ENCODE measurements at places on chromosomes 2 and 18.

DNA sequence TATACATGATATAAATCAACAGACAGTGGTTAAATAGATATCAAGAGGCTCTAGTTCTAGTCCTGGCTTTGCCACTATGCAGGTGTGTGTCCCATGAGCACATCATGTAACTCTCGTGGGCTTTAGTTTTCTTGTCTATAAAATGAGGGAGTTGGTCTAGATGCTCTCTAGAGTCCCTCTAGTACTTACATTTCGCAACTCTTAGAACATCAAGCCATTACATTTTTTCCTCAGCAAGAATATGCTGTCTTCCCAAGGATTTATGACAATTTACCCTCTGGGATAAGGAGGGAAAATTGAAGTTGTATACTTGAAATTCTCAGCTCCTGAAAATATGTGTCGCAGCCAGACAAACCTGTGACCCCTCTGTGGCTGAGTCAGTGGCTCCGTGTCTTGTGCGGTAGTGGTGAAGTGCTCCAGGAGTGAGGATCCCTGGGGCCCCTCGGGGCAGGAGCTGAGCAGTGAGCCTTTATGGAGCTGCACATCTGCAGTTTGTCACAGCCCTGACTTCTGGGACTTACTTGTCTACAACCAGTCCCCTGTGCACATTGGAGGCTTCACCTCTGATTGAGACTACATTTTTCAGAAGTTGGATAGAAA is 6.8 kb downstream of the PKP4 start:
- no peak for DNase-seq

- no peak for DNase-seq
Measured at GRCh38 chr2:102929721-102930120, 167.9 kb downstream of the TMEM182 start.

- no peak for DNase-seq
Measured at GRCh38 chr18:79545736-79546171, 133.8 kb upstream of the CTDP1 start.

DNA sequence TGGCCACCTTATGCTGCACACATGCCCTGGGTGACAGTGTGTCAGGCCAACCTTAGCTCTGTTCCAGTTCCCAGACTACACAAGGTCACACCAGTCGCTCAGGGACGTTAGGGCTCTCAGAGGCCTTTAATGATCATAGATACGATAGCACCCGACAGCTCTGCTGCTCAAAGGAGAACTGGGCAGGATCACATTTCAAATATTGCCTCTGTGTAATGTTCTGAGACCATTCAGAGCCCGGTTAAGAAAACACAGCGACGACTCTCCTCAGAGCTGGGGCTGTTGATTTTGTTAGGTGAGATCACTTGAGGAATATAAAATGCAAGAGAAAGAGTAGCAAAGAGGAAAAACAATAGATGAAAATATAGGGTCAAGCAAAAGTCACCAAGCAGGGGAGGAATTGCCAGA is 166.6 kb upstream of the TANK start:
- no peak for DNase-seq

DNA sequence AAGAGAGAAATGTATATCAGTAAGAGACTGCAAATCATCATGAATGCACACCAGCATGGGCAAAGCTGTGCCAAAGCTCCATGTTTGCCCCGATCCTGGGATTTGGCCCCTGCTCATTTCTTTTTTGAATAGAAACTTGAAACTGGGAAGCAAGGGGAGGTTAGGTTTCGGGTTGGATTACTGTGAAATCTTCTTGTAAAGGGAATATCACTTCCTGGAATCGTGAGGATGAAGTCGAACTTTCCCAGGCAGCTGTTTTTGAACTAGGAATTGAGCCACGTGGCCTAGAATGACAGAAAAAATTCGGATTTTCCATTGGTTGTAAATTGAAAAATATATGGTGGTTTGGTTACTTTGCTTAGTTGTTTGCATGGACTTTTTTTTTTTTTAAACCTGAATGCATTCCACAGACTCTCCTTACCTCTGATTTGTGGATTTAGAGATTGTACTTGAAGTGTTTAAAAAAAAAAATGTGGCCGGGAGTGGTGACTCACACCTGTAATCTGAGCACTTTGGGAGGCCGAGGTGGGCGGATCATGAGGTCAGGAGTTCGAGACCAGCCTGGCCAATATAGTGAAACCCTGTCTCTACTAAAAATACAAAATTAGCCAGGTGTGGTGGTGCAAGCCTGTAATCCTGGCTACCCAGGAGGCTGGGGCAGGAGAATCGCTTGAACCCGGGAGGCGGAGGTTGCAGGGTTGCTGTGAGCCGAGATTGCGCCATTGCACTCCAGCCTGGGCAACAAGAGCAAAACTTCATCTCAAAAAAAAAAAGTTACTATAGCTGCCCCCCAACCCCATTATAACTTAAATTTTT is 32.1 kb downstream of the GRHL1 start:
- DNase-seq = no peak

GRCh38 chr18:30280861-30281470 is 761.6 kb downstream of the DSC3 start:
- no peak for DNase-seq

- DNase-seq = no peak
Measured at GRCh38 chr2:55269645-55269990, 587 bp upstream of the MTIF2 start.

DNA sequence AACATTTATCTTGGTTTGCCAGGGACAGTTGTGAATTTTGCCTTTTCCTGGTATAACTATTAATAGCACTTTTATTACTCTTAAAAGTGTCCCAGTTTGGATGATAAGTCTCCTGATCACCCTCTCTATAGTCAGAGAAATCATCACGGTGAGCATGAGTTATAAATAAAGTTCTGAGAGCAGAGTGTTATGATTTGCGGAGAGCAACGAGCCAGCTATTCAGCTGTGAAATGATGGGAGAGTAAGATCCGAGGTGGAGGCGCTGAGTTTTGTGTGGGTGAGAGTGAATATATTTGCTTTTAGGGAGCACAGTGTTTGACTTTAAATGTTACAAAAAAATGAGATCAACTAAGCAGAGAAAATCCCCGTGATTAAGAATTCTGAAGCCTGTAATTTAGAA is 179.6 kb downstream of the DSC3 start:
- DNase-seq = no peak

DNA sequence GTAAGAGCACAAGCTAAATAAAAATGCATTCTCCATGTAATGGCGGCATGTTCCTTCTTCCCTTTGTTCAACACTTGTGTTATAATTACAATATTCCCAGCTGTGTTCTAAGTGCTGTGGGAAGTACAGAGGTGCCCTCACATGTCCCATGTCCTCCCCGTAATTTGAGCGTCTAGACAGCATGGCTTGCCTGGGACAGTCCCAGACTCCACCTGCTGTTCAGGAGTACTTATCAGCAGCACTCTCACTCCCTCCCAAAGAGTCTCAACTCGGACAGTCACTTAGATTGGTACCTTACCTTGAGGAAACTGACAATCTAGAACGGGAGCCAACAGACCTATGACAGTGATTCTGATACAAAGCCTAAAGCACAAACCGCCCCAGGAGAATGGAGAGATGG is 370.5 kb downstream of the EIPR1 start:
- DNase-seq = no peak

GRCh38 chr2:173021939-173022371 is 53.7 kb upstream of the MAP3K20 start:
- no peak for DNase-seq

GRCh38 chr2:43255296-43255910 is 29.0 kb upstream of the ZFP36L2 start:
- no peak for DNase-seq

DNA sequence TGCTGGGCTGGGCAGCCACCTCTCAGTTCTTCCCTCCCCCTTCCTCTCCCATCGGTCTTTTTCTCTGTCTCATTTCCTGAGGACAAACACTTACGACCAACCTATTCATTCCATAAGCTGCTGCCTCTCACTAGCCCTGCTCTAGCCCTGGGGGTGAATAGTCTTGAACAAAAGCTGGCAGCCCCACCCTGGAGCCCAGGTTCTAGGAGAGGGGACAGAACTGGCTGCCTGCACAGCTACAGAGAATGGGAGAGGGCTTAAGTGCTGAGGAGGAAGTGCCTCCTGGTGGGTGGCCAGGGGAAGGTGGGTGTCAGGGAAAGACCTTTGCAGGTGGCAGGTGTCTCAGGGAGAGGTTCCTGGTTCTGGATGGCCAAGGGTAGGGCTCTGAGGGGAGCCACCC is 22.8 kb downstream of the ANO7 start:
- no peak for DNase-seq

GRCh38 chr18:69490813-69491212 is 90.1 kb downstream of the DOK6 start:
- no peak for DNase-seq

DNA sequence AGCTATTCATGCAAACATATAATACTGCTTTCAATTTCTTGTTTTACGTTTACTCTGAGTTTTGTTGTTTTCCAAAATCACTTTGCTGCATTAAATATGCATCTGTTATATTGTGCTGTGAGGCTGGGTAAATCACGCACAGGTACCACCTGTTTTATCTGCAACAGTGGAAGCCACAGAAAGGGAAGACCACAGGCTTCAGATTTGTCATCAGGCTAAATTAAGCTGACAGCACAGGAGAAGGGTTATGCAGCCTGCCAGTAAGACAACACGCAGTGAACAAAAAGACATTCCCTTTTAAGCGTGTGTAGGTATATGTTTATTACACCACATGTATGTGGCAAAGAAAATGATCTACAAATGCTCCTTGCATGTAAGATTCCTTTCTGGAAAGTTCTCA is 38.2 kb downstream of the ZNF516 start:
- no peak for DNase-seq

GRCh38 chr2:197673106-197673505 is 2.3 kb downstream of the RFTN2 start:
- no peak for DNase-seq

- no peak for DNase-seq
Measured at GRCh38 chr2:166637051-166637450, 143.0 kb upstream of the SCN7A start.

DNA sequence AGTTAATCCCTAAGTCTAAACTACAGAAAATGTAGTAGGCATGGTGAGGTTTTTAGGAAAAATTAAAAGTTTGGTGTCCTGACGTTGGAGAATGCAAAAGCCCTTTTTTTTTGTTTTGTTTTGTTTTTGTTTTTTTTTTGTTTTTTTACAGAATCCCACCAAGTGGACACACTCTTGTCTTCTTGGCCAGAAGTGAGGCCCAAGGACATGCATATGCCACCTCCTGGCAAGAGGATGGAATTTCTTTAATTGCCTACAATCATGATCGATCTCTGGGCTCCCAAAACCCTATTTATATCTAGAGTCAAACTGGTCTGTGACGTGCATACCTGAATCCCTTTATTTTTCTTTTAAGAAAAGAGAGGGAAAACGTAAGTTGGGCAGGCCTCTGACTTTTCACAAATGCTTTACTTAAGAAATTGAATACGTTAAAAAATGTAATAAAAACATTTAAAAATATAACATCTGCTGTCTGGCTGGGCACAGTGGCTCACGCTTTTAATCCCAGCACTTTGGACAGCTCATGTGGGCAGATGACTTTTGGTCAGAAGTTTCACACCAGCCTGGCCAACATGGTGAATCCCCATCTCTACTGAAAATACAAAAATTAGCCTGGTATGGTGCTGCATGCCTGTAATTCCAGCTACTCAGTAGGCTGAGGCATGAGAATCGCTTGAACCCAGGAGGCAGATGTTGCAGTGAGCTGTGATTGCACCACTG is 502.7 kb downstream of the CBLN2 start:
- no peak for DNase-seq

- DNase-seq = no peak
Measured at GRCh38 chr2:383888-384287, 96.0 kb upstream of the ALKAL2 start.

DNA sequence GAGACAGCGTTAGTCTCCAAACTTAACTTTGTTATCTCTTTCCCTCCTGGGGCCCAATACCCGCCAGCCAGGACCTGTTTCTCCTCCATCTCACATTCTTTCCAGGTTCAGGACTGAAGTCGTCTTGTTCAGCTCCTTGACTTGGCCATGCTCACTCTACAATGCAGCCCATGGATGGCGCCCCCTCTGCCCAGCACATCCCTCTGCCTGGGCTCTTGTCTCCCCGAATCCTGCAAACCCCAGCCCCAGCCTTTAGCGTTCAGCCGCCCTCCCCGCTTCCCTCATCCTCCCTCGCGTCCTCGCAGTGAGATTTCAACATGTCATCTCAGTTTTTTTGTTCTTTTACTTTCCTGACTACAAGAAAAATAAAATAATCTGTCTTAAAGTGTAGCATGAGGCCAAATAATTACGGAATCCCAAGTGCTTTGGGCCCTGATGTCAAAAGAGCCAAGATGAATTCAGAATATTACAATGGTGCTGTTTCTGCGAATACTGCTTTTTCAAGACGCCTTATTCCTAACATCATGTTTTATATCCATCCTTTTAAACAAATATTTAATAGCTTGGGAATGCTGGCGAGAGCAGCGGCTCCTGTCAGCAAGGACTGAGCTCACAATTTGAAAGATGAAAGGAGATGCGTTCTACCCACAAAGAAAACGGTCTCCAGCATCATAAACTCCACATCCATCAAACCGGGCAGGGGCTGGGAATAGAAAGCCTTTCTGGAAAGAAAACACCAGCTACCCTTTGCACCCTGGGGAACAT is 1.0 kb downstream of the FAM178B start:
- no peak for DNase-seq

DNA sequence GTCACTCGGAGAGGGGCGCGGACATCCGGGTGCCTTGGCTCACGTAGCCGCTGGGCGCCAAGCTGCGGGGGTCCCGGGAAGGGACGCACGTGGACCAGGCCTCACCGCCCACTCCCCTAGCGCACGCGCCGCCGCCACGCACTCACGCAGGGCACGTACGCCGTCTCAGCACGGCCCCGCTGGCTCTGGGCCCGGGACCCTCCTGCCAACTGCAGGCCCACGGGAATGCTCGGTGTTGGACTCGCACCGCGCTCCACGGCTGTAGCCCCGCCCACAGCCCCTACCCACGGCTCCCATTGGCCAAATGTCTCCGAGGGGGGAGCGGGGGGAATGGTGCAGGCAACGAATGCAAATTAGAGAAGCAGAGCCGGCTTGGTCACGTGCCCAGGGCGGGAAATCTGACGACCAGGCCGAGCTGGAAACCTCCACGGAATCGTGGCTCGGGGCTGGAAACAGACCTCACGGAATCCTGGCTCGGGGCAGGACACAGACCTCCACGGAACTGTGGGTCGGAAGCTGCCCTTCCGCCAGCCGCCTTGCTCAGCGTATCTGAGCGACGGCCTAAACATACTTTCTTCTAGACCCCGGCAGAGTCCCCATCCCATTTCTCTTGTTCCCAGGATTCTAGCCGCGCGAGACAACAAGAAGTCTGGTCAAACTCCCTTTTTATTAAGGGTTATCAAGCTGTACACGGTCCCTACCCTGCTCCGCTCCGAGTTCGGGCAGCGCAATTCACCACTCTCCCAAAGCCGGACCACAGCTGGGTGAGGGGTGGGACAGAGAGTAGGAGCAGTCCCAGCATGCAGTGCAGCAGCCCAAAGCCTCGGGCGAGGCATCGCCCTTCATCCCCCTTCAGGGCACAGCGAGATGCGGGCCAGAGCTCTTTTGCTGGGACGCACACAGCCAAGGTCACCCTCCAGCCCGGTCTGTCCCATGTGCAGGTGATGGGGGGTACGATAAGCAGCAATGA is at the start of gene ABCB6:
Gene ABCB6 (minus strand): TSS at position 227 of the 970 bp plus-strand sequence. CDS start 285 bp downstream, outside the sequence.
- DNase-seq = peak; percentile 86
